ENCODE measurements at places on chromosomes 5 and 9. TPM values are rescaled to one million over a fixed set of nuclear protein-coding genes. Genes with fewer than 3 reads are reported as not detected.

The PLCXD3 gene
- total RNA-seq = 1.1 TPM

The FAXDC2 gene
- total RNA-seq = 14.8 TPM

The DMRT3 gene
- total RNA-seq = 0.53 TPM

The HTR4 gene
- not detected for total RNA-seq

The RFESD gene
- 4.2 TPM for total RNA-seq

DNA sequence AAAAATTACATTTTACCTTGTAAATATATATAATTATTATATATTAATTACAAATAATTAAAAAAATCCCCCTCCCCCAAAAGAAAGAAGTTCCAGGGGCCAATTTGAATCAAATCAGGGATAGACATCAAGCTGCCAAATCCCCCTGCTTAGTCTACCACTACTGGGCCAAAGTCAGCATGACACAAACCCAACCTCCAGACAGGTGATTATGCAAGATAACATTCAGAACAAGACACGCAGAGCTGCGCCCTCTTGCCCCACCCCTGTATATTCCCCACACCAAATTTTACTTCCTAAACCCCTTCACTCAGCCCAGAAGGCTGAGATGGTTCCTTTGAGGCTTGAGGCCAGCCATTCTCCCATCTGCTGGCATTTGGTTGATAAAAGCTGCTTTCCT is 2059.1 kb upstream of the CDH6 start:
- DNase-seq = no peak

DNA sequence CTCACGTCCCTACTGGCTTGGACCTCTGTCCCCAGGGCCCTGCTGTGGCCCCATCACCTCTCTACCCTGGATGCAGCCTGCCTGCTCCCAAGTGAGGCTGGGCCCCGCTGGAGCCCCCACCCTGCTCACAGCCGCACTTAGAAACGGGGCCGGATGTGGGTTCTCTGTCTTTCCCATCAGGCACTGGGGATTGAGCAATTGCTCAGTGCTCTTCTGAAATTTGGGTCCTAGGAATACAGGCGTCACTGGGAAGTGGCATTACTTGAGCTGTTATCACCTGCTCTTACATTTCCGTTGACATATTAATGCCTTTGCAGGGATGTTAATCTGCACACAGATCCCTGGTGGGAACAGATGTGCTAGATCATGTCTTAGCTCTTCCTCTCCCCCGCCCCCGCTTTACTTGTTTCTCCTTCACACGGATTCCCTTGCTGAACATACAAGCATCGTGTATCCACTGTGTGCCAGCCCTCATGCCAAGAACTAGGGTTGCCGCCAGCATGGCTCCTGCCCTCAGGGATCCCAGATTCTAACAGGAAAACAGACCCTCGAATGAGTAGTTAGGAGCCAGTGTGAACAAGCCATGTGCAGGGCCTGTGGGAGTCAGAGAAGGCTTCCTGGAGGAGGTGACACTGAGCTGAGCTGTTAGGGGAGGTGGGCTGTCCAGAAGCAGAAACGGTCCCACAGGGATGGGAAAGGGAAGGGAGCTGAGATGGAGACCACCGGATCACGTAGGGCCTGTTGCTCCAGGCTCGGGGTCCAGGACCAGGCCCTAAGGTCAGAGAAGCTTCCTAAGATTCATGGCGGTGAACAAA is 65.1 kb downstream of the NEK6 start:
- no peak for DNase-seq

GRCh38 chr5:6758236-6758635 is 45.0 kb downstream of the TENT4A start:
- DNase-seq = no peak

GRCh38 chr9:12640866-12641636 is 52.1 kb upstream of the TYRP1 start:
- DNase-seq = no peak

GRCh38 chr9:113156880-113157279 is 6.1 kb downstream of the SLC31A2 start:
- DNase-seq = no peak

GRCh38 chr9:116099821-116100220 is 53.8 kb upstream of the PAPPA start:
- DNase-seq = no peak

DNA sequence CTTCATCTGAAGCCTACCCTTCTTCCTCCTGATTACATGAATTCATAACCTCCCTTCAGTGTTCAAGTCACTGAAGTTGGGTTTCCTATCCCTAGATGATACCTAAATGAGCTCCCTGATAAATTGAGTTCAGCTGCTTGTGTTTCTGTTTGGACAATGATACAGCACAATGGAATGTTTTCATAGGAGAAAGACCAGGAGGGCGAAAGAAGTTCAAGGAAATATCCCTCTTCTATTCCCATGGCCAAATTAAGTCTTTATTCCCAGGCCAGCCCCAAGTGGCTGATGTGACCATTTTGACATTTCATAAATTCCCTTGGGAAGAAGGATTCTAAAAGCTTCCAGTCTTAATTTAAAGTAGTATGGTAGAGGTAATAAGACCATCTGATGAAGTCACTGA is 555.8 kb upstream of the CLINT1 start:
- no peak for DNase-seq
